ENCODE measurements at places on chromosomes 3 and 15.

GRCh38 chr3:65539616-65540015 is 499.1 kb downstream of the MAGI1 start:
- DNase-seq, result no peak

DNA sequence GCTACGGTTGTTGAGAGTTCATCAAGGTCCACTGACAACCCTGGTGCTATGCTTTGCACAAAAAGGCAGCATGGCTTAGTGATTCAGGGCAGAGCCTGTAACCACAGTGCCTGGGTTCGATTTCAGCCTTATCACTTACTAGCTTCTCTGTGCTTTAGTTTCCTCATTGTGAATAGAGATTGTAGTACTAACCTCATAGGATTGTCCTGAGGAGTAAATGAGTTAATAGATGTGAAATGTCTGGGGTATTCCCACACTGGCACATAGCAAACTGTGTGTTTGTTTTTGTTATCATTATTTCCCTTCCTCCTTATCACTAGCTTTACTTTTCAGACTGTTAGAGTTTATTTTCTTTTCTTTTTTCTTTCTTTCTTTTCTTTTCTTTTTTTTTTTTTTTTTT is 16.3 kb downstream of the CRTAP start:
- DNase-seq, result peak; percentile 17

GRCh38 chr15:45611305-45611704 is 23.5 kb upstream of the SQOR start:
- no peak for DNase-seq

DNA sequence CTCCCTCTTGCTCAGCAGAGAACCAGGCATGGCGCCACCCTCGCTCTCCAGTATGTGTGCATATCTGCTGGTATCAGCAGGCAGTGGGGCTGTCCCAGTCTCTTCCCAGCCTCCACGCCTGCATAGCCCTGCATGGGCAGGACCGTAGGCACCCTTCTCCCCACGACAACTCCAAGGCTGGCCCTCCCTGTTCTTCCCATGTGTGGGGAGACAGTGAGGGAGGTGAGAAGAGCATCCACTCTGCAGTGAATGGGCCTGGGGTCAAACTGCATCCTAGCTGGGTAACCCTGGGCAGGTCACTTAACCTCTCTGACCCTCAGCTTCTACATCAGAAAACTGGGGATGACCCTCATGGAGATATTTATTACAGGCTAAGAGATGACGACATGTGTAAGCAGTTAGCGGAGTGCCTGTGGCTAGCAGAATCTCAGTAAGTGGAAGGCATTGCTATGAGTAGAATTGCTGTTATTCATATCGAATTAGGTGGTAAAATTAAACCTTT is 13.3 kb upstream of the SSUH2 start:
- DNase-seq, result no peak

GRCh38 chr3:14234251-14235002 is 55.8 kb downstream of the LSM3 start:
- no peak for DNase-seq

- DNase-seq, result no peak
These were observed 25.8 kb downstream of the COLQ start for GRCh38 chr3:15495461-15496340.

GRCh38 chr3:152471814-152472671 is 203.3 kb downstream of the MBNL1 start:
- no peak for DNase-seq

Measured in ecto neural progenitor cell (in vitro differentiated cells).